ENCODE measurements at places on chromosomes 7 and 10. TPM values are rescaled to one million over a fixed set of nuclear protein-coding genes. Genes with fewer than 3 reads are reported as not detected.
A peak's percentile ranks its signal among the peaks of the same experiment; 100 is the strongest.

- no peaks in the 10 kb centered on the region for H3K27me3 ChIP-seq
- no peak overlapping the region for H3K4me3 ChIP-seq
- H3K27ac ChIP-seq, result no peak overlapping the region
Observed at GRCh38 chr7:103524042-103524907, 78.3 kb upstream of the SLC26A5 start.

GRCh38 chr7:5351507-5352265, 68.9 kb downstream of the SLC29A4 start:
- no peaks in the 10 kb centered on the region for H3K27me3 ChIP-seq
- no peak overlapping the region for H3K4me3 ChIP-seq
- peaks cover 12% of the 10 kb centered on the region for H3K36me3 ChIP-seq
- no peak for DNase-seq

DNA sequence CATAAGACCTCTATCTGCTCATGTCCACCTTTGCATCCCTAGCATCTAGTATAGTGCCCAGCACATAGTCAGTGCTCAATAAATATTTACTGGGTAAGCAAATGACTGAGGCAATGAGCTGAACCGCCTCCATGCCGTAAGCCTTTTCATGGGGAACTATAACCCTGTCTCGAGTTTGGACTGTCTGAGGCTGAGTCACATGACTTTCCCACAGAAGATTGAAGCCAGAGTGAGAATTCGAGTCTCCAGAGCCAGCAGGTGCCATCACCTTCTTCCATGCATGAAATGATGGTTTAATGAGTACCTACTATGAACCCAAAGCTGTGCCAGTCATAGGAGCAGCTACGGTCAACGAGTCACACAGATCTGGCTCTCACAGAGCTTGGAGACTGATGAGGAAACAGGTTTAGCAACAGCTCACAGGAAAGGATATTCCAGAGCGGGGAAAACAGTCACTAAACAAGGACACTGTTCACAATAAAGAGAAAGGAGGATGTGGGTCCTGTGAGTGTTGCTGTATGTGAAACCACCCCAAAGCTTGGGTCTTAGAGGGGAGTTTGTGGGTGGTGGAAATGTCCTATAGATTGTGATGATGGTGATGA, 75.2 kb downstream of the TEX36 start:
- no peak overlapping the region for H3K27ac ChIP-seq
- DNase-seq, result no peak
- H3K4me1 ChIP-seq, result no peaks in the 10 kb centered on the region
- no peaks in the 10 kb centered on the region for H3K27me3 ChIP-seq
- H3K4me3 ChIP-seq, result no peak overlapping the region

- H3K27me3 ChIP-seq, result peaks cover 4% of the 10 kb centered on the region
- no peaks in the 10 kb centered on the region for H3K4me1 ChIP-seq
- no peaks in the 10 kb centered on the region for H3K36me3 ChIP-seq
- H3K27ac ChIP-seq, result no peak overlapping the region
Observed at GRCh38 chr7:148121401-148121800, 469.2 kb upstream of the C7orf33 start.

- H3K27ac ChIP-seq, result no peak overlapping the region
- H3K36me3 ChIP-seq, result no peaks in the 10 kb centered on the region
- DNase-seq, result no peak
- no peaks in the 10 kb centered on the region for H3K27me3 ChIP-seq
Observed at GRCh38 chr10:60444494-60445064, 54.9 kb upstream of the ANK3 start.

DNA sequence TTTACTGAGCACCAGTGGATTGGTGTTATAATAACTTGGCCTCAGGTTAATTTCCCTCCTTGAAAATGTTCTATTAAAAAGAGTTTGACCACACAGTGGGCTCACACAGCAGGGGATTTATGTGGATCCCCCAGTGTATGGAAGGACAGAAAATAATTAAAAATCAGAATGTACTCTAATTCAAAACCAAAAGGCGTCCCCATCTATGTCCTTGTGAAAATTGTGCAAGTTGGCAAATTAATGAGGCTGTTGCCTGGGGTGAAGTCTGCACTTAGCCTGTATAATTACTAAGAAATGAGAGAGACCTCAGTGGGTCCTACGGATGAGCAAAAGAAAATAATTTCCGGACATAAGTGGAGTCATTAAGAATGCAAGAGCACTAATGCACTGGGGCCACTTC, 31.1 kb downstream of the PIK3CG start:
- H3K27me3 ChIP-seq, result no peaks in the 10 kb centered on the region
- H3K4me3 ChIP-seq, result no peak overlapping the region
- no peak overlapping the region for H3K27ac ChIP-seq
- no peaks in the 10 kb centered on the region for H3K36me3 ChIP-seq

DNA sequence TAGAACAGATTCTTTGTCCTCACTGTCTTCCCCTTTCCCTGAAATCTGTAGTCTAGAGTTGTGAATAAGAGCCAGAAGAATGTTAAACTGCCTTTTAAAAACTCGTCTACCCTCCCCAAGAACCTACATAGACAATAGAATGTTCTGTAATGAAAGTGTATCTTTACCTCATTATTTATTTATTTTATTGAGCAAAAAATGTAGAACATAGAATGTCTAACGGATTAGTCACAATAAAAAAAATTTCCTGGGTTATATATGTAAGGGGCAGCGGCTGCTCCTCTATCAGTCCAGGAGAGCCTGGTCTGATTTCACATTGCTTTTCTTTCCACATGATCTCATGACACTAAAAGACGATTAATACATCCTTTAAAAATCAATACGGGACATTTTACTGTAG, 135.7 kb downstream of the SDK1 start:
- H3K4me1 ChIP-seq, result no peaks in the 10 kb centered on the region
- DNase-seq, result no peak
- H3K4me3 ChIP-seq, result no peak overlapping the region
- no peaks in the 10 kb centered on the region for H3K27me3 ChIP-seq
- no peaks in the 10 kb centered on the region for H3K36me3 ChIP-seq
- H3K27ac ChIP-seq, result no peak overlapping the region

- peak overlapping the region; percentile 75 for H3K4me3 ChIP-seq
- no peak for DNase-seq
- peaks cover 41% of the 10 kb centered on the region for H3K27me3 ChIP-seq
- H3K27ac ChIP-seq, result peak overlapping the region; percentile 93
- peaks cover 18% of the 10 kb centered on the region for H3K4me1 ChIP-seq
Observed at GRCh38 chr7:79453266-79453557, 255 bp downstream of the MAGI2 start.

GRCh38 chr10:78366663-78367411, 333.2 kb downstream of the RPS24 start:
- DNase-seq, result no peak
- no peak overlapping the region for H3K27ac ChIP-seq
- no peaks in the 10 kb centered on the region for H3K36me3 ChIP-seq
- no peaks in the 10 kb centered on the region for H3K4me1 ChIP-seq
- no peak overlapping the region for H3K4me3 ChIP-seq
- no peaks in the 10 kb centered on the region for H3K27me3 ChIP-seq

- H3K27me3 ChIP-seq, result peaks cover 55% of the 10 kb centered on the region
- H3K4me1 ChIP-seq, result no peaks in the 10 kb centered on the region
- no peak overlapping the region for H3K4me3 ChIP-seq
- no peak overlapping the region for H3K27ac ChIP-seq
- no peaks in the 10 kb centered on the region for H3K36me3 ChIP-seq
Observed at GRCh38 chr10:133166828-133167692, 7.0 kb downstream of the KNDC1 start.

DNA sequence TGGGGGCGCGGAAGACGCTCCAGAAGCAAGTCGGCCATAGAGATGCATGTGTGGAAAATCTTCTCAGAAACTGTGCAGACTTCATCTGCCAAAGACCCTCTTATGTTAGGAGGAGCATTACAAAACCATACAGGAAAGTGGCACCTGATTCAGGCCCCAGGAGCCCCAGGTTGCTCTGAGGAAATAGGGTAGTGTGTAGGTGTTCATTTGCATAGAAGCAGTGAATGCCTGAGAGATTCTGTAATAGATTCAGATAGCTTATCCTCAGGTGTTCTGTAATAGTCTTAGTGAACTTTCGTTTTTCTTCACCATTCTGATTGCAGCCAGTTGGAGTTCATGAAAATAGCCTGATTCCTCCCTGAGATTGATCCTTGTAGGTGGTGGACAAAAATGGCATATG, 106.4 kb upstream of the GJD4 start:
- H3K27ac ChIP-seq, result no peak overlapping the region
- no peak for DNase-seq
- no peaks in the 10 kb centered on the region for H3K27me3 ChIP-seq

GRCh38 chr7:131503639-131504038, 52.8 kb downstream of the PODXL start:
- H3K4me1 ChIP-seq, result peaks cover 44% of the 10 kb centered on the region
- H3K36me3 ChIP-seq, result no peaks in the 10 kb centered on the region
- H3K27me3 ChIP-seq, result no peaks in the 10 kb centered on the region
- no peak for DNase-seq

DNA sequence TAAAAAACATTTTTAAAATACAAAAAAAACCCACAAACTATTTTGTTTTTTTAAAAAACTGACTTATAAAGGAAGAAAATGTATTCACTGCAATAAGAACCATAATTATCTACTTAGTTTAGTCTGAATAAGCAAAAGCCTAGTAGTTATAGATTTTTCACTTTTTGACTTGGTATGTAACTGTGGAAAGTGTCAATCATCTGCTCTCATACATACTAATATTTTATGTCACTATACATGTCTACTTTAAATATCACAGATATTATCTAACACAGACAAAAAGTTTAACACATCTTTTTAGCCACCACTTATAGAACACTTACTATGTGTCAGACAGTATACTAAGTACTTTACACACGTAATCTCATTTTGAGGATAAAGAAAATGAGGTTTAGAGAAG, 3.2 kb upstream of the JMJD1C start:
- H3K27ac ChIP-seq, result no peak overlapping the region
- no peaks in the 10 kb centered on the region for H3K36me3 ChIP-seq
- peaks cover 17% of the 10 kb centered on the region for H3K4me1 ChIP-seq
- H3K27me3 ChIP-seq, result no peaks in the 10 kb centered on the region
- no peak overlapping the region for H3K4me3 ChIP-seq
- no peak for DNase-seq

- H3K36me3 ChIP-seq, result no peaks in the 10 kb centered on the region
- no peak overlapping the region for H3K4me3 ChIP-seq
- H3K27me3 ChIP-seq, result no peaks in the 10 kb centered on the region
- DNase-seq, result no peak
Observed at GRCh38 chr10:20006169-20006870, 190.1 kb downstream of the PLXDC2 start.

- H3K27me3 ChIP-seq, result peaks cover 22% of the 10 kb centered on the region
- no peaks in the 10 kb centered on the region for H3K36me3 ChIP-seq
- DNase-seq, result no peak
- no peak overlapping the region for H3K27ac ChIP-seq
- H3K4me3 ChIP-seq, result no peak overlapping the region
Observed at GRCh38 chr10:47257396-47258120, 42.4 kb upstream of the GDF10 start.

AUTS2 gene
- 7.4 TPM for total RNA-seq

BCL7B gene
- total RNA-seq, result 81.1 TPM

C10orf95 gene
- total RNA-seq, result not detected

CFAP58 gene
- 2.9 TPM for total RNA-seq

CTTNBP2 gene
- 0.78 TPM for total RNA-seq

ZNF804B gene
- not detected for total RNA-seq

UBE2D1 gene
- 64.2 TPM for total RNA-seq

VSTM4 gene
- 15.9 TPM for total RNA-seq

BLNK gene
- 0.59 TPM for total RNA-seq

PTPRE gene
- total RNA-seq, result 21.2 TPM

ZNF365 gene
- total RNA-seq, result 0.21 TPM

All from heart right ventricle (tissue), 16 donors.